Stimulated activated CD8-positive, alpha-beta memory T cell treated with anti-CD3 and anti-CD28 coated beads, Interleukin-4, amount 100 ng/mL, for 24 hours (primary cell): ENCODE measurements at places on chromosomes 3 and 15.

GRCh38 chr3:152323834-152324233 lies 55.1 kb downstream of the MBNL1 start:
- DNase-seq, result no peak

DNA sequence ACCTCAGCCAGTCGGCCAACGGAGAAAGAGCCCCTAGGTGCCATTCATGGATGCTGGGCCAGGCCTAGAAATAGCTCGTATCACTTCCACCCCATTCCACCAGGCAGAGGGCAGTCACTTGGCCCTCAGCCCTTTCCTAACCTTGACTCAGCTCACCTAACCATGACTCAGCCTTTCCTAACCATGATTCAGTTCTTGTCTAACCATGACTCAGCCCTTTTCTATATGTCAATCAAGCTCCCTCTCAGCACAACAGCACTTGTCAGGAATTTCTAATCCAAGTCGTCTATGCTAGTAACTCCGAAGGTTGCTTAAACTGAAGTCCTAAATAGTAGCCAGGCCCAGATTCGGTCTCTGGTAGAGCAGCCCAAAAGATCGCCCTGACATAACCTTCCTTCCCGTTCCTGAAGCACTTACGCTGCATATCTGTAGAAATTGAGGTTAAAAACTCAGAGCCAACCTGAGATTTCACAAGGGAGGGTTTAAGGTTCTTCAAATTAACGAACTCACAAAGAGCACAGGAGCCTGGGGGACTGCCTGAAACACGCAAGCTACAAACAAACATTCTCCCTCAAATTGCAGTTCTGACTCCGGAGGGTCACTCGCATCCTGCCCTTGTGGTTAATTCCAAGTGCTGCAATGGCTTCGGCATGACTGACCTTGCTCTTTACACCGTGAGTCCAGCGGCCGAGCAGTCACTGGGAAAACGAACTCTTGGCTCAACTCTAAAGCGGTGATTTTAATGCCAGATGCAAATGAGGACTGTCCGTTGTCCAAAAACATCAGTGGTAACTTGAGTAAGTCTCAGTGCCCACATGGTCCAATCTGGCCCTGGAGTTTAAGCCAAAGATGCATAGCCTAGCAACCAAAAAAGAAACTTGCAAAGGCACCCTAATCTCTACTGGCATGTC lies 99.9 kb downstream of the ADAMTS17 start:
- no peak for DNase-seq

GRCh38 chr3:12809001-12809400 lies 12.5 kb downstream of the CAND2 start:
- no peak for DNase-seq

DNA sequence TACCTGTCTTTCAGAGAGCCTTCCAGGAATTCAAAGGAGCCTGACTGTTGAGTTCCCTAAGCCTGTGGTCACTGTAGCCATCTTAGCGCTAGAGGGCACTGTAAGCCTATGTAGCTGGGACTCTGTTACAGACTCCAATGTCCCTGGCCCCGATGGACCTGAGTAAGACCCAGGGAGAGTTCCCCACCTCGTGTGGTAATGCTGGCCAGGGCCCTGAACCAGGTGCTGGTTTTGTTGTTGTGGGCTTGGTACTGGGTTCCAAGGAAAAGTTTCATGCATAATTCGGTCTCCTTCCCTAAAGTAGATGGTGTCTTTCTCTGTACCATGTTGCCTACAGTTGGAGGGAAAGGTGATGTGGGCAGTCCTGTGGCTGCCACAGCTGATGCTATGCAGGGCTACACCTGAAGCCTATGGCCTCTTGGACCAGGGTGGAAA lies 32.4 kb downstream of the CDAN1 start:
- DNase-seq, result peak; percentile 28

DNA sequence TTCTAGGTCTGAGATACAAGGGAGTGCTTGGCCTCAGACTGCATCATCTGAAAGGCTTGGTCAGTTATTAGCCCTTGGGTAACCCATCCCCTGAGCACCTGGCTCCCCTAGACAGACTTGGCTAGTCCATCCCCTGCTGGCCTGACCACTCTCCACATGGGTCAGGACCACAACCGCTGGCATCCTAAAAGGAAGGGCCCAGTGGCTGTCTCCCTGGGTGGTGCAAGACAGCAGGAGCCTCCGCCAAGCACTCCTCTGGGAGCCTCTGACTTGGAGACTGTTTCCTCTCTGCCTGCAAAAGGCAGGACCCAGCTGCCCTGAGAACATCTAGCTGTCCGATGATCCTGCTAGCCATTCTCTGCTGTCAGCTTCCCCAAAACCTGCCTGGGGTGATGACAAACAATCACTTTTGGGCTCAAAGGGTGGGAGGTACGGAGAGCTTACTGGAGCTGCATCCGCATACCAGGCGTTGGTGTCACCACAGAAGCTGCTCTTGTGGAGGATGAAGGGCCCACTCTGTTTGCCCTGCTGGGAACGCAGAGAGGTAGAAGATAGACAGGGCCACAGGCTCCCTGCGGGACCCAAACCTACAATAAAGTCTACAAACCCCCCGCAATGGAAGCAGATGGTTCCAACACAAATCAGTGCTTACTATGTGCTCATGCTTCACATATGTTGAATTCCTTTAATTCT lies 108.0 kb upstream of the PRR20G start:
- DNase-seq, result no peak

DNA sequence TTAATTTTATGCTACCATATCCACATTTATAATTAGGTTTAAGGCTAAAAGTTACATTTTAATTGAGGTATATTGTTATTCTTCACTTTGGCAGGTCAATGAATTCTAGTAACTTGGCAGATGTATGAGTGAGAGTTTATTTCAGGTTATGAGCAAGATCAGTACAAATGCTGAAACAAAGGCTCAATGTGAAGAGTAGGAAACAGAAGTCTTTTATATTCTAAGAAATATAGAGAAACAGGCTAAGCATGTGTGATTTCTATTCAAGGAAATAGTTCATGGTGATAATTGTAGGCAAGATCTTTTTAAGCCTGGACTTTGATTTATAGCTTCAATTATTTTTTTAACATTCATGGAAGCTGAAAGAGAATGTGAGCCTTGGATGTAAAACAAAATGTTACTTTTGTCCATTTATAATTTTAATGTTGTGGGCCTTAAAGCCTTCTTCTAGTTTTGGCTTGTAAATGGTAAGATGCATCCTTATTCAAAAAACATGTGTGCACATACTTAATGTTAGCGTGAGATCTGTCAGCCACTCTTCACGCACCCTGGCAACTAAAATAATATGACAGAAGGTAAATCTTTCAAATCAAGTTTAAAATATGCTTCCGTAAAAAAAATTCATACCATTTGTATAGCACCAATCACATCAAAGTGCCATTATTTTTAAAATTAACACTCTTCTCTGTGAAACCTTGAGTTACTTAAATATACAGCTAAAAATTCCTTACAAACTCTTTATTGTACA lies 22.8 kb upstream of the OSTN start:
- no peak for DNase-seq

DNA sequence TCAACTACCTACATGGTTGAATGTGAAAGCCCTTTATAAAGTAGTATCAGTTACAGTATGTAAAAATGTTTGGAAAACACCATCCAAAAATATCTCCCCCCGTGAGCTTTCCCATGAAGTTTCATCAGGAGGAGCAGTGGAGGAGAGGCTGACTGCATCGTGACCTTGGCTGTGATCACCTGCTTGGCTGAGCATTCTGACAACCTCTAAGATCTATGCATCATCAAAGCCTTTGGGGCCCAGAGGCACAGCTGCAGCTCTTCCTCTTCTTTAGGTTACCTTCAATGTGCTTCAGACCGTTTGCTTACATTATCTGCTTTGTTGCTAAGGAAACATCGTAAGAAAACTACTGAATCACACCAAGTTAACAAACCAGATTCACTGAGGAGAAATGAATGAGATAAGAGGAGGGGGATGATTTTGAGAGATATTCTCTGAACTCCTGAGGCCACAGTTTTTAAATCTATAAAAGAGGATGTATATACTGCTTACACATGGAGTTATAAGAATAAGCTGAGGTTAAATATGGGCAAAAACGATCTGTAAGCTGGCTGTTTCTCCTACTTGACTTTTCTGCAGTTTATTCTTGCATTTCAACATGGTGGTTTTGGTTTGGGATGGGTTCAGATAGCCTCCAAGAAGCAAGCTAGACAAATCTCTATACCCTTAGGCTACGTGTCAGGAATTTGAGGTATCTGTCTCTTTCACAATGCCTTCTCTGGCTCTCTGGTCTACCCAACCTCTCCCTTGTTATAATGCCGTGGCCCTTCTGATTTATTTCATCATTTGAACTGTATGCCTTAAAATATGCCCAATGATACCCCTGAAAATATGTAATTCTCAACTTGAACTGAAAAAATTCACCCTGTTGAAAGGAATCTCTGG lies 4.0 kb downstream of the GCSAM start:
- no peak for DNase-seq

DNA sequence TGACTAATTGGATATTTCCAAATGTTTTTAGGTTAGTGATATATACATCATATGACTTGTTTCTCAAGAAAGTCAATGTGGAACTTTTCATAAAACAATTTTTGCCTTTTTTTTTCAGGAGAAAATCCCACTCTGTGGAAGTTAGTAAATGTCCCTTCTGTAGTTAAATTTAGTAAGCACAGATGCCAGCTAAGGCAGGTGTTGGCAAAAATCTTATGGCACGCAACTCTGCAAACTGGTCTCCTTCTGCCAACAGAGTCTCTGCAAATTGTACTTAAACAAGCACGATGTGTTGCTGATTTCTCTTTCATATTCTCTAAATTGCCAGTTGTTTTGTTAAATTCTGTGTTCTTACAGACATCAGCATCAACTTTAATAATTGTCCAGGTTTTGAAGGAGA lies 233.8 kb downstream of the IL5RA start:
- no peak for DNase-seq

DNA sequence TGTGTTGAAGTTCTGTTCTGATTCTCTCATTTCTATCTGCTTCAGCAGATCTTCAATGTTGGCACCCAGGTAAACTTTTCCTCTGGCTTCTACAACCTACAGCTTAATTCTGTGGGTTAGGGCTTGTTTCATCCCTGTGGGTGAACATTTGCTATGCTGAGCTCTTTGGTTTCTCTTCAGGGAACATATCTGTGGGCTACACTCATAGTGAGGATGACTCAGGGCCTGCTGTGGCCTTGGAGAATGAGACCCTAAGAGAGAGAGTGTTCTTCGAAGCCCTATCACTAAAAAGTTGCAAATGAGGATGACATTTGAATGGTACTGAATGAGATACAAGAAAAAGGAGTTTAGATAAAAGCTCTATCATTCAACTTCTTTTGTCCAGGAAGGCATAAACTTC lies 346.2 kb upstream of the CBLB start:
- DNase-seq, result peak; percentile 20

DNA sequence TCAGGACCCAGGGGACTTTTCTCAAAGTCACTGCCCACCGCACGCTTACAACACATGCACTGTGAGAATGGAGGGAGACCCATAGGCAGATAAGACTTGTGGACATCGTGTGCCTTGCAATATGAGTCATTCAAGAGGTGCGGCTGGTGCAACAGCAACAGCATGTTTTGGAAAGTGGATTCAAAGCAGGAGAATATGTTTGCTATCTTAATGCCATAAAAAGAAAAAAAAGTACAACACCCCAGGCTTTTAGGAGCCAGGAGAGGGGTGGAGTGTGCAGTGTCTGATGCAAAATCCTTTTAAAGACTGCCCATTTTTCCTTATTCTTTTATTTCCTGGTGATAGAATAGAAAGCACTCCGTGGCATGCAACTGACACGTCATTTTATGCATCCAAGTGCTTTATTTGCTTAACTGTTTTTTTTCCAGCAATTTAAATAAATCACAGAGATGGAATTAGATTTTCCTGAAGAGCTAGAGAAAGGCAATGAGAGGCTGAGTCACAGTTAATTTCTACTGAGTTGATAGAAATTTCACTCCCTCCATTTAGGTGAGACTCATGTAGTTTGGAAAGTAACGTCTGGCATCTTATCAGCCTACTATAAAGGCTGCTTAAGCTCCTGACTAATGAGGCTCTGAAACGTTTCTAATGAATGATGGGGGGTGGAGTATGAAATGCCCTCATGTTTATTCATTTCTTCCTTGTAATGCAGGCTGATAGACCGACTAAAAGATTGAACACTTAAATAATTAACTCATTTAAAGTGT lies 96.4 kb downstream of the NSUN3 start:
- DNase-seq, result no peak

DNA sequence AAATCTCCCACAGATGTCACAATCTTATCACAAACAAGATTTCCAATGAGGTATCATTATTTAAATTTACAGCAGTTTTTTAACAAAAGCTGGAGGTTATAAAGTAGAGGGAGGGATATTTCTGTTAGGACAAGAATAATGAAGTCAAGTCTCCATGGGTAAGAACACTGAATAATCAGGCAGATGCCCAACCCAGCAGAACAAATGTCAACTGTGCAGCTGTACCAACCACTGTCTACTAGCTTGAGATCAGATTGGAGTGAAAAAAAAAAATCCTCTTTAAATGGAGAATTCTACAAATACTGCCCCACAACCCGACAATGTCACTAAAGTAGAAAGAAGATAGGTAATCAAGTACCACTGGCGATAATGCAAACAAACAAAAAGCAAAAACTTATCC lies 30.3 kb downstream of the DHX36 start:
- DNase-seq, result no peak

GRCh38 chr3:10351013-10351735 lies 30.3 kb upstream of the SEC13 start:
- no peak for DNase-seq

GRCh38 chr3:30640851-30641250 lies 34.5 kb downstream of the TGFBR2 start:
- DNase-seq, result no peak

- DNase-seq, result no peak
These were observed 483.1 kb downstream of the NAALADL2 start for GRCh38 chr3:175342196-175342595.

GRCh38 chr3:194861375-194861774 lies 175.7 kb downstream of the FAM43A start:
- DNase-seq, result no peak

DNA sequence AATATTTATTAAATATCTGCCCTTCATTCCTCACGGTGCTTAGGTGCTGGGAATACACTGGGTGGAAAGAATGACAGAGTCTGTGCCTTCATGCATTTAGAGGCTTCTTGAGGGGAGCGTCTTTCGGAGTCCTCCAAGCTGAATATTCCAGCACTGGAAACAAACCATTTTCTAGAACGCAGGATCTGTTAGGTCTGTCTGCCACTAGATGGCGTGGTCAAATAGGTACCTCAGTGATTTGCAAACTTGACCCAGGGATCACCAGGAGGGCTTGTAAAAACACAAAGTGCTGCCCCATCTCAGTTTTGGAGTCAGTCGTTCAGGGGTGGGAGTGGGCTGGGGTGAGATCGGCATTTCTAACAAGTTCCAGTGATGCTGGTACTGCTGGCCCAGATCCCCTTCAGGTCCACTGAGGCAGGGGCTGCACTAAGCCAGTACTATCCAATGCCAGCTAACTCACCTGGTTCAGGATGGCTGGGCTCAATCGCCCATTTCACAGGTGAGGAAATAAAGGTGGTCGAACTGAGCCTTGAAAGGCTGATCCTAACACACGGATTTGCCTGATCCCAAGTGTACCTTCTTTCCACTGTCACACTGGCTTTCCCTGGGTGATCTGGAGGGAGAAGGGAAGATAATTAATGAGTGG lies 14.8 kb downstream of the ARNT2 start:
- DNase-seq, result no peak

GRCh38 chr3:52784931-52785590 lies 7.7 kb downstream of the ITIH1 start:
- no peak for DNase-seq

- DNase-seq, result no peak
These were observed 344.8 kb downstream of the ERC2 start for GRCh38 chr3:56123487-56123886.

- no peak for DNase-seq
These were observed 701.4 kb upstream of the LMCD1 start for GRCh38 chr3:7800006-7800780.
